Activated CD4-positive, alpha-beta T cell treated with anti-CD3 and anti-CD28 coated beads, Interleukin-2, amount 50 U/mL, for 24 hours (primary cell): ENCODE measurements at places on chromosomes 3 and 15.

DNA sequence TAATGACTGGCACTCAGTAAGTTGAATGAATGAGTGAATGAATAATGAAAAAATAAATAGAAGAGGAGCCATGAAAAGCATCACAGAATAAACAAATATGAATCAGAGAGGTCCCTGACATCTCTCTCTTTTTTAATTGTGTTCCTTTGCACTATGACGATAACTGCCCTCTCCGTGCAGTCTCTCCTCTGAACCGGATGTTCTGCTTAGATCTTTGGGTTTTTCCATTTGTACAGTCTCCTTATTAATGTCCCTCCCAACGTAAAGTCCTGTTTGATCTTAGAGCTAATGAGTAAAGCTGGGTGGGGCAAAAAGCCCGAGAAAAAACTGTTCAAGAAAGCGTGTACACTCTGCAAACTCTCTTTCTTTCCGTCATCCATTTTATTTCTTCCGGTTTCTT is 28.3 kb upstream of the BHLHE40 start:
- no peak for DNase-seq

DNA sequence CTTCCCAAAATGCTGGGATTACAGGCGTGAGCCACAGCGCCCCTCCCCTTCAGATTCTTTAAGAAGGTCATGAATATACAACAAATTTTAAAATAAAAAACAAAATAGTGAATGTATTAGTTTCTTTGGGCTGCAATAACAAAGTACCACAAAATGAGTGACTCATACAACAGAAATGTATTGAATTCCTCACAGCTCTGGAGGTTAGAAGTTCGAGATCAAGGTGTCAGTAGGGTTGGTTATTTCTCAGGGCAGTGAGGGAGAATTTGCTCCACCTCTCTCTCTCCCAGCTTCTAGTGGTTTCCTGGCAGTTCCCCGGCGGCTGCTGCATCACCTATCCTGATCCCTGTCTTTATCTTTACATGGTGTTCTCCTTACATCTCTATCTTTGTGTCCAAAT is 804.0 kb downstream of the ROBO1 start:
- no peak for DNase-seq

- DNase-seq, result no peak
These were observed 424.6 kb upstream of the SEMA6D start for GRCh38 chr15:47292638-47293190.

GRCh38 chr15:70142322-70143191 is 44.8 kb upstream of the TLE3 start:
- DNase-seq, result peak; percentile 17

GRCh38 chr3:47013231-47013630 is 33.8 kb downstream of the NBEAL2 start:
- no peak for DNase-seq

DNA sequence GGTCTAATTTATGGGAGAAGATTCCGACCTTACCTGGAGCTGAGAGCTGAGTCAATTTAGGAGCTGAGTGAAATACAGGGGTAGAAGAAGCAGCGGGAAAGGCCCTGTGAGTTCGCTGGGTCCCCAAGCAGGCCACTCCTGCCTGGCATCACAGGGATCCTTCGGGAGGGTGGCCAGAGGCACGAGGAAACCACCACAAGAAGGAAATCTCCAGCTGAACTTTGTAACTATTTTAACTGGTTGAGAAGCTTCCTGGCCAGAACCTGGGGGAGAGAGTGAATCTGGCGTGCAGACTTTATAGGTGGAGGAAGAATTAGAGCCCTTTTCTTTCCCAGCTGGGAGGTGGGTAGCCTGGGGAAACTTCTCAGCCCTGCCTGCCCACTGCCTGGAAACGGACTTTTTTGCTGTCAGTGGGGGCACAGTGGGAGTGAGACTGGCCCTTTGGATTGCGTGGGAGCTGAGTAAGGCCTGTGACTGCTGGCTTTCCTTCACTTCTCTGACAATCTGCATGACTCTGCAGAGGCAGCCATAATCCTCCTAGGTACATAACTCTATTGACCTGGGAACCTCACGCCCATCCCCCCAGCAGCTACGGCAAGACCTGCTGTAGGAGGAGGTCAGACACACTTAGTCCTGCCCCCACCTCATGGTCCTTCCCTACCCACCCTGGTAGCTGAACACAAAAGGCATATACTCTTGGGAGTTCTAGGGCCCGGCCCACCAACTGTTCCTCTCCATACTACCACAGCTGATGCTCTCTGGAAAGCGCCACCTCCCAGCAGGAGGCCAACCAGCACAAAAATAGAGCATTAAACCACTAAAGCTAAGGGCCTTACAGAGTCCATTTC is 340.7 kb downstream of the CNTN3 start:
- no peak for DNase-seq

DNA sequence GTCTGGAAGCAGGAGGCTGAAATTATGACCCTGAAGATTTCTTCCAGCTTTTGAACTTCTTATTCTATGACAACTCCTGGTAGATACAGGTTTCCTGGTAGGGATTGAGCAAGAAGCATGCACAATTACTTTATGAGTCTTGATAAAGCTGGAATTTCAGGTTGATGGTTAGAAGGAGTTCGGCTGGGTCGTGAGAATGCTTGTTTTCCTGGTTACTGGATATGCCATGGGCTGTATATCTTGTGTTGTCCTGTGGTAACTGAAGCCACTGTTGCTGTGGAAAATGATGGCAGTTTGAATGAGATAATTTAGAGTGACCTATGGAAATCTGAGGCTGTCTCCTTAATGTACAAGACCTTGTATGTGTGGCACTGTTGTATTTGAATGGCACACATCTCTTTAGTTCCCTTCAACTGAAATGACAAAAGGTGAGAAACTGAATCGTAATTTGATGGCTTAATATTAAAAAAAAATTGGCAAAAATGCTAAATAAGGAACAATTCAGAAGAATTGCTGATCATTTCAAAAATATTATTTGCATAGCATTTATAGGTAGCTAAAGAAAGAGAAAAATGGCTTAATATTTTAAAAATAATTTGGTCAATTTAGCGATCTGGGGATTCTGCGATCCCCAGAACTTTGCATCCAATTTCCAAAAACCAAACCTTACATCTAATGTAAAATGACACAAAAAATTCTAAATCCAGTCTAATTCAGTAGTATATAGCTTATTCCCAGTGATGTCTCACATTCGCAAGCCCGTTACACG is 1.1 kb upstream of the UBE2E1 start:
- DNase-seq, result no peak

DNA sequence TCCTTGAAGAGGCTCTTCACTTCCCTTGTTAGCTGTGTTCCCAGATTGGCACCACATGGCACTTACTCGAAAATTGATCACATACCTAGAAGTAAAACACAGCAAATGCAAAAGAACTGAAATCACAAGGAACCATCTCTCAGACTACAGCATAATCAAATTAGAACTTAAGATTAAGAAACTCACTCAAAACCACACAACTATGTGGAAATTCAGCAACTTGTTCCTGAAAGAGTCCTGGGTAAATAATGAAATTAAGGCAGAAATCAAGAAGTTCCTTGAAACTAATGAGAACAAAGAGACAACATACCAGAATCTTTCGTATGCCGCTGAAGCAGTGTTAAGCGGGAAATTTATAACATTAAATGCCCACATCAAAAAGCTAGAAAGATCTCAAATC is 566.3 kb upstream of the TGFBR2 start:
- DNase-seq, result no peak
